ENCODE measurements at places on chromosomes 3 and 15.

DNA sequence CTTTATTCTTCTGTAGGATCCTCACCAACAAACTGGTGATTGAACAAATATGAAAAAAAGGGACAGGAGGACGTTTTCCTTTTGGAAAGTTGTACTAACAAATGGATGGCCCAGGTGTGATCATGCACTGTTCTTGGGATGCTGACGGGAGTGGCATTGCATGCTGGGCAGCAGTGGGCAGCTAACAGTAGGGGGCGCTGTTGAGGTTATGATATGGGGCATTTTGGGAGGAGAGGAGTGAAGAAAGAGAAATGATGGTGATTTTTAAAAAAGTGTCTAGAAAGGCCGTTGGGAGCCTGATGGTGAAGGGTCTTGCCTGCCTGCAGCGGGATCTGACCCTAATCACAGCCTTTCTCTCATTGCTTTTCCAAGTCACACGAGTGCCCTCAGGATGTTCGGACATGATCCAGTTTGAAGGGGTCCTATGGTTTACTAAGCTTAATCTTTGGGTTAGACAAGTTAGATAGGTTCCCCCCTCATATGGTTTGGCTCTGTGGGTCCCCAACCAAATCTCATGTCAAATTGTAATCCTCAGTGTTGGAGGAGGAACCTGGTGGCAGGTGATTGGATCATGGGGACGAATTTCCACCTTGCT is 46.2 kb upstream of the PRTG start:
- DNase-seq: peak; percentile 87

GRCh38 chr3:6437631-6438030 is 423.3 kb upstream of the GRM7 start:
- DNase-seq: no peak

DNA sequence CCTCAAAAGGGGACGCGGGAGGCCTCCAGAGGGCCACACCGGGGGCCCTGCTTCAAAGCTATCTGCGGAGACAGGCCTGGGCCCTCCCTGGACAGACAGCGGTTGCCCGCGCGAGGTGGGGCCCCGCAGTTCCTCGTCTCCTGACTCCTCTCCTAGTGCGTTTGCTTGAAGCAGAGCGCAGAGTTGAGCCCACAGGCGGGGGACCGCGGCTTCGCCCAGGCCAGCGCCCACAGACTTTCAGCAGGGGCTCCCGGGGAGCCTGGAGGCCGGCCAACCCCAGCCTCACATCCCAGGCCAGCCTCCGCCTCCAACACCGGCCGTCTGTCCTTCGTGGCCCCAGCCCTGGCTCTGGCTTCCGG is 540 bp upstream of the ADAMTS7 start:
- DNase-seq: no peak

DNA sequence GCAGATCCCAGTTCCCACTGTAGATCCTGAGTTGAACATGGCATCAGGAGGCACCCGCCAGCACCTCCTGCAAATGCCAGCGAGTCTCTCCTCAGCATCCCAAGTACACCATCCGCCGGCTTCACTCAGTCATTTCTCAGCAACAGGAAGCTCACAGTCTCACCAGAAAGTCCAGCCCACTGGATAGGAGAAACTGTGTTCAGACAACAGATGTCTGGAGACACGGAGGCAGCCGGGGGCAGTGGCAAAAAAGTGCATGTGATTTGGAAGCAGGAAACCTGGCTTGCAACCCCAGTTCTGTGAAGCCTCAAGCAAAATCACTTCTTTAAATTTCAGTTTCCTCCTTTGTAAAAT is 68.7 kb downstream of the SRGAP3 start:
- no peak for DNase-seq
